ENCODE measurements at places on chromosomes 5 and 9. TPM values are rescaled to one million over a fixed set of nuclear protein-coding genes. Genes with fewer than 3 reads are reported as not detected.

The GNAQ gene
- total RNA-seq = 63.6 TPM

The RABGAP1 gene
- total RNA-seq = 53.9 TPM

The DOCK2 gene
- total RNA-seq = 1.4 TPM

The RANBP3L gene
- not detected for total RNA-seq

The FBN2 gene
- 67.5 TPM for total RNA-seq

DNA sequence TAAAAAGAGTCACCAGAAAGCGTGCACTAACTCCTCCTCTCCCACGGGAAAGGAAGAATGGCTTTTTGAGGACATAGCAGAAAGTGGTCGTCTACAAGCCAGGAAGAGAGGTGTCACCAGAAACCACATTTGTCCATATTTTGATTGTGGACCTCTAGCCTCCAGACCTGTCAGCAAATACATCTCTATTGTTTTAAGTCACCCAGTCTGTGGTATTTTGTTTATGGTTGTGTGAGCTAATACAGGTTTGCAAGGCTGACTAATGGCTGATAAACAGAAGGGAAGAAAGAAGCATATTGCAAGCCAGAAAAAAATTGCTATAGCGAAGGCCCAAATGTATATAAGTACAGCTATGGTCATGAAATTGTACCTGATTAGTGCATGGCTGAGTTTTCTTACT is 21.4 kb downstream of the WDR70 start:
- peak; percentile 62 for DNase-seq

DNA sequence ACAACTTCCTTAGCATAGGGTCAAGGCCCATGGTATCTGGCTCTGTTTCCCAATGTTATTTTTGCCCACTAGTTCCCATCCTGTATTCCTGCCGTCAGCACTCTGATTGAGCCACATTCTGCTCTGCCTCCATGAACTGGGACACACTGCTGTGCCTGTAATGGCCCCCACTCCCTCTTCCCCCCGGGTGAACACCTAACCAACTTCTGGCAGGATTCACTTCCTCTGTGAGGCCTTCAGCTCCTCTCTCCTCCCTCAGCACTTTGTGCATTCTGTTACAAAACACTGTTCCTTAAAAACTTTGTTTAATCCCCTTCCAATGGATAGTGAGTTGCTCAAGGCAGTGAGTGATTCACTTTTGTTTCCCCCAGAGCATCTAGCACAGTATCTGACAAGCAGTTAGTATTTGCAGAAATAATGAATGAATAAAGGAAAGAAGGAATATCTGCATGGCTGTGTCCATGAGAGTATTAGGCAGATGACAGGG is 183.6 kb downstream of the EFNA5 start:
- DNase-seq = peak; percentile 28

GRCh38 chr5:116507051-116507537 is 67.5 kb downstream of the SEMA6A start:
- DNase-seq = peak; percentile 11

DNA sequence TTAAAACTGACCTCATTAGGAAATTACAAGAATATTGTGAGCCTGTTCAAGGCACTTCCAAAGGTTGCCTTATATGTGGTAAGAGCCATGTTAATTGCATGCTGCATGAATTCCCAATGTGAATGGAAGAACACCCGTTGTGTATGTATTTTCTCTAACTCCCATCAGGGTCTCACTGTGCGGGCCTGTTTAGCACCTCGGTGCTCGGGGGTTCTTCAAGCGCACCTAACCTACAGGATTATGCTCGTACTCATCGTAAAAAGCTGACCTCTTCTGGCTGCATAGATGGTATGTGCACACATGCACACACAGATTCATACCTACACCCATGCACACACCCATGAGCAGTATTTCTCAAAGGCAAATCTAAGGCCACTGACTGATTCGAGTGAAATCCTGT is 66.1 kb downstream of the PPIP5K2 start:
- no peak for DNase-seq

- DNase-seq = no peak
Measured at GRCh38 chr9:111683392-111683791, 22.0 kb downstream of the GNG10 start.

DNA sequence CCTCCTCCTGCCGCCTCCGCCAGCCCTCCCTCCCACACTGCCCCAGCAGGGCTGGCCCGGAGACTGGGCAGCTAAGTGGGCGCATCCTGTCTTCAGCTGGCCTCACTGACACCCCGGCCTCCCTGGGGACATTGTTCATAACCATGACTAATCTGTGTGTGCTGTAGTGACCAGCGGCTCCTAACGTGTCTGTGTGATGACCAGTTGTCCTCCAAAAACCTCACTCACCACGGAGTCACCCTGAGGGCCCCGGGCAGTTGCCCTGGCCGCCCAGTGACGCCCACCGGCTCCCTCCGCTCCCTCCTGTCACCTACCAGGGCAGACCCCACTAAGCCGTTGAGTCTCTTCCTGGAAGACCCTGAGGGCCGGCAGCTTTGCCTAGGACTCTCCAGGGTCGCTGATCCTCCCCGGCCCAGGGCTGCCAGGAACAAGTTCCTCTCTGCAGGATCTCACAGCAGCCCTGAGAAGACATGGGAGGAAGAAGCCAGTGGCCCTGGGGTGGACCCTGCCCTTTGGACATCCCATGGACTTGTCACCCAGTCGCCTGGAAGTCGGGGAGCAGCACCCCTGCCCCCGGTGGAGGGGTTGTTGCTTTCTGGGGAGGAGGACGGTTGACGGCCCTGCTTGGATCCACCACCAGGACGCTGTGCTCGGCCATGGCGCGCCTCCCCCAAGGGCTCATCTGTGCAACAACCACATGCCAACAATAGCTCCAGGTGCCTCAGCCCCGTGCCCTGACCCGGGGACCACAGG is 110.2 kb upstream of the LMX1B start:
- DNase-seq = peak; percentile 51

DNA sequence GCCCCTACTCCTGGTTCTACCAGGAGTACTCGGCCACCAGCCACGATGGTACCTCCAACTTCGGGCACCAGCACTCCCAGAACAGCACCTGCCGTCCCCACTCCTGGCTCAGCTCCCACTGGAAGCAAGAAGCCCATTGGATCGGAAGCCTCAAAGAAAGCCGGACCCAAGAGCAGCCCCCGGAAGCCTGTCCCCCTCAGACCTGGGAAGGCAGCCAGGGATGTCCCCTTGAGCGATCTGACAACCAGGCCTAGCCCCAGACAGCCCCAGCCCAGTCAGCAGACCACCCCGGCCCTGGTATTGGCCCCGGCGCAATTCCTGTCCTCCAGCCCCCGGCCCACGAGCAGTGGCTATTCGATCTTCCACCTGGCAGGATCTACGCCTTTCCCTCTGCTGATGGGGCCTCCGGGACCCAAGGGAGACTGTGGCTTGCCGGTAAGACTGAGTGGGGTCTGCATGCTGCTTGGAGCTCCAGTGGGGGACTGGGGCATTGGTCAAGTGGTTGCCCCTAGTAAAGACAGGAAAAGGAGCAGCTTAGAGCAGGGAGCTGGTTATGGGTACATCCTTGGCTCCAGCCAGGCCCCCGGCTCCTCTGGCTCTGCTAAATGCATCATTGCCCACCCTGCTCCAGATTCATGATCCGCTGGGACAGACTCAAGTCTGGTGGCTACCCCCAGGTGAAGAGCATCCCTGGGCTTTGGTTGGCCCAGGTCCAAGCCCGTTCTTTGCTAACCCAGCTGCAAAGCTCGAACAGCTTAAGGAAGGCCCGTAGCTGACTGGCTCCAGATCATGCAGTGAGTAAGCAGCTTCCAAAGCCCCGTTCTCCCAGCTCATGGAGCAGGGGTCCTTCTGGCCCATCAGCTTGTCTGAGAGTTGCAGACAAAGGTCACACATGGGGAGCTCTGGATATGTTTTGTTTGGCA is 14.0 kb downstream of the COL27A1 start:
- DNase-seq = peak; percentile 83

- peak; percentile 85 for DNase-seq
Measured at GRCh38 chr5:150567031-150567717, 59.2 kb downstream of the NDST1 start.

DNA sequence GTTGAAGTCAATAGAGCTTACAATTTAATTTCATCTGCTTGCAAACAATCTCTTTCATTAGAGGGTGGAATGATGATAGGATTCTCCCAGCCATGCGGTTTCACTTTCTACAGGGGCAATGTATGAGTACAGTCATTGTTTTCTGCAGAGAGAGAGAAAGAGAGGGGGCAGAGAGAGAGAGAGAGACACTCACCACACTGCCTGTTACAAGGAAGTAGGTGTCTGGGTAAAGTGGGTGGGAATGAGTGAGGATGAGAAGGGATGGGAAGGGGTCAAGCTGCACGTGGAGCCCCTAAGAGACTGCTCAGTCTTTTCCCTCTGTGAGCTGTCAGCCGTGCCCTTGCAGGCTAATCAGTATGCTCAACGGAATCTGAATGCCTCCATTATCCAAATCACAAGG is 454.3 kb downstream of the KDM4C start:
- DNase-seq = no peak

- no peak for DNase-seq
Measured at GRCh38 chr5:170278611-170279458, 18.7 kb downstream of the LCP2 start.

DNA sequence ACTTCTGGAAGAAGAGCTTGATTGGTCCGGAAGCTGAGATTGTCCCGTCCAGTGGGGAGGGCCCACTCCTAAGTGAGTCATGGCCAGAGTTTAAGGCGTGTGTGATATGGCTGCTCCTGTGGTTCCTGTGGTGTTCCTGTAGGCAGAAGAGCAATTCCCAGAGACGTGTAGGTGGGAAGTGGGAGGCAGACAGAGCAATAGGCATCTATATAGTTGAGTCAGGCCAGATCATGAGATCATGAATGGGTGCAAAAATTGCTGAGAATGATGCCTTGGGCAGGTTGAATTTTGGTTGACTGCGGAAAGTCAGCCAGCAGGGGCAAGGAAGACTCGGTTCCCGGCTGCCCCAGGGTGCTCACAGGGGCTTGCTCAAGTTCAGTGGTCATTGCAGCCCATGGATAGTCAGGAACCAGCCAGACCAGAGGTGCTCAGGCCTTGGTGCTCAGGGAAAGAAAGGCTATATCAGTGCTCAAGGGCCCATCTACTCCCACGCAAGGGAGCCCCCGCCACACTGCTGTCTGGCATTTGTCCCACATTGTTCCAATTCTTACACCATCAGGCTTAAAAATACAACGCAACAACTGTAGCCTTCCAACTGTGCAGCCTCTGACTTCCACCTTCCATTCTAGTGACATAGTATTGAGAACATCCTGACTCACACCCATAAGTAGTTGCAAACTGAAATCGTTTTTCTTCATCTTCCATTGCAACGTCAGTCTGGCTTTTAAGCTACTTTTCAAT is 21.0 kb upstream of the GSN start:
- peak; percentile 93 for DNase-seq

GRCh38 chr5:74471875-74472274 is 168.7 kb downstream of the ENC1 start:
- DNase-seq = peak; percentile 15

Measured in IMR-90 (cell line).